ENCODE measurements at places on chromosomes 3 and 15.

GRCh38 chr3:133248389-133248788 is 151.5 kb upstream of the BFSP2 start:
- no peak for DNase-seq

DNA sequence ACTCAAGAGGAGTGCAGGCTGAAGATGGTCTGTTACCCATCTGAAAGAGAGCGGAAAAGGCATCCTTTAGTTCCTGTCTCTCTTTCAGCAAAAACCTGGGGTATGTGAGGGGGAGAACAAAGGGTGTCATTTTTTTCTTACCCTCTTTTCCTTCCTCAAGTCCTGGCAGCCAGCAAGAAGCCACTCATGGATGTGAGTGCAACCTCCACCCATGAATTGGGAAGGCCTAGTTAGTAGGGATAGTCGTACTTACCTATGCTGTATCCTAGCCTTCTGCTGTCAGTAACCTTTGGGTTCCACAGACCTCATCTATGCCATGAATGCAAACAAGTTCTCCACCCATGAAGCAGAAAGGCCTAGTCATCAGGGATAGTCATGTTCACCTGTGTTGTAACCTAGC is 472.8 kb downstream of the ZIC1 start:
- no peak for DNase-seq

DNA sequence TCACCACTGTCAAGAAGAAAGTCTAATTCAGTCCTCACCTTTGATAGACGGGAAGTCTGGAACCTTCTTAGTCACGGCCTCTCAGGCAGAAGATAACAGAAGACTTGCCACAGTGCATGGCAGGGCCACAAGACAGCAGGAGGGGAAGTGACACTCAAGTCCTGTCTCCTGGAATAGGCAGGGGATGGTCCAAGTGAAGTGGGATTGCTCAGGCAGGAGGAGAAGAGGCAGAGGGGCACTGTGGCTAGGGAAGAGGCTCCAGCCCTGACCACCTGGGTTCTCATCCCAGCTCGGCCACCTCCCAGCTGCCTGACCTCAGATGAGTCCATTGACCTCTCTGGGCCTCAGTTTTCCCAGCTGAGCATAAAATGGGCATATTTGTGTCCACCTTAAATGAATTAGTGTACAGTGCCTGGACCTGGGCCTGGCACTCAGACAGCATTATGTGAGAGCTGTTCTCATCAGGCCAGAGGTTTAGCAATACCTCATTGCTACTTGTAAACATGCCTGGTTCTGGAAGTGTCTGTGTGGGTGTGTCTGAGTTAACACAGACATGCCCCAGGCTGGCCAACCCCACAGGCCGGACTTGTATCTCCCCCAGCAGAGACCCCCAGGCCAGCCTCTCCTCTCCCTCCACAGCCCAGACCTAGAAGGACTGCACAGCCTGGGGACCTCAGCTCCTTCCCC is 11.5 kb upstream of the PCSK6 start:
- DNase-seq = no peak

DNA sequence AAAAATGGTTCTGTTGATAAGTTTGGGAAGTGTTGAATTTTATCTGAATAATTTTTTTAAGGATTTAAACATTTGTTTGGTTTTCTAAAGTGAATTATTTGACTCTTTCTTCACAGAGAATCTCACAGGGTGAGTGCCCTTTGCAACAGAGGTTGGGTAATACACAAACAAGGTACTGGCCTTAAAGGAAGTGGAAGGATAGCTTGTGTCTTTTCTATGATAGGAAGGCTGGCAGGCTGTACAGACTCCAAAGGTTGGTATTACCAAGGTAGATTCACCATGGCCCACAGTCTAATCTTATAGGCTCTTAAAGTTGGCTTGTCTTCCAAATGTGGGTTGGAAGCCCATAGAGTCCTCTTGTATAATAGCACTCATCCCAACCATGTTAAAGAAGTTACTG is 311.5 kb downstream of the SV2B start:
- DNase-seq = no peak

GRCh38 chr3:185846037-185846436 is 21.2 kb upstream of the IGF2BP2 start:
- DNase-seq = no peak

GRCh38 chr3:55683666-55684270 is 196.7 kb upstream of the WNT5A start:
- peak; percentile 67 for DNase-seq

GRCh38 chr3:122915300-122916055 is 112.1 kb downstream of the SEMA5B start:
- DNase-seq = no peak

- DNase-seq = no peak
These were observed 9.0 kb downstream of the FGD5 start for GRCh38 chr3:14827776-14828175.

DNA sequence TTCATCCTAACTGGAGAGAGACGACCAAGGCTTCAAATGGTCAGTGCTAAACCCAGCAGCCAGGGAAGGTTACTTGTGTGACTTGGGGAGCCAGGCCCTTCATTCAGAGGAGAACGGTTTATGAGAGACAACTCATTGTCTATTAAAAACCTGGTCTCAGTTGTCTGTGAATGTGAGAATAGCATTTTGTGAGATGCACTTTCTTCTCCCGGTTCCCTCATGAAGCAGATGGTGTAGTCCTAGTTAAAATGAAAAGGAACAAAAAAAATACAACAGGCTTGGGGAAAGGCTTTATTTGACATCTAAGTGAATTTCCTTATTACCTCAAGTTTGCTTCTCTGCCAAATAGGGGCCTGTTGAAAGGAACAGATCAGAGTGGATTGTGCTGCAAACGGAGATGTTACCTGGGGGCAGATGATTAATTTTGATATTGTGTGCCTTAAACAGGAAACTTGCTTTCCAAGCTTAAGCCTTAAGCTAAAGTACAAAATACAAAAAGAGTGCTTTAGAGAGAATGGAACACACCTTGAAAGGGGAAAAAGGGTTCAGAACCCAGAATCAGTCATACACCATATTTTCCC is 202.7 kb upstream of the BHLHE40 start:
- no peak for DNase-seq

DNA sequence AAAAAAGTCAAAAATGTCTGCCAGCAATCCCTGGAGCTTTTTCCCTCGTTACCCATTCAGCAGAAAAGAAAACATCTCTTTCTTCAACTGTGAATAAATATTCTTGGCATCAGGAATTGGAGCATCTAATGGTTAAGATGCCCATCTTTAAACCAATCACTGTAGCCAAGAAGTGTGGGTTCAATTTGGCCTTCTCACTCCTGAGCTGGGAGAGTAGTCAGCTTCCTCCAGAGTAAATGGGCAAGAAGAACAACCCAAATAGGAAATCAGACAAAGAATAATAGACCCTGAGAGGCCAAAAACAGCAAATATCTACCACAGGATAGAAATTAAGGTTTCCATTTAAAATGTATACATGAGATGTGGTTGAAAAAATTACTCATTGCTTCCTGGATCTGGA is 508.0 kb upstream of the MDFIC2 start:
- no peak for DNase-seq

DNA sequence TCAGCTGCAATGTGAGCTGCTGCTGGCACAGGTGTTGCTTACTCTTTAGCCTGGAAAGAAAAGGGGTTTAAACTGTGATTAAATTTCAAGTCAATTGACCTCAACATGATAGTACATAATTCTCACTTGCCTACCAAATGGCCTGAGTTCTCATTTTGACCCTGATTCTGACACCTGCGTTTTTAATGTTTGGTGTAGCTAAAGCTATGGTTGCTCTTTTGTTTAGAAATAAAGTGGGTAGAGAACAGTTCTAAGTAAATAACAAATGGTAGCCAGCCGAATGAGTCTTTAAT is 100.8 kb upstream of the SOX2 start:
- no peak for DNase-seq

- peak; percentile 48 for DNase-seq
These were observed 140.0 kb downstream of the PDZRN3 start for GRCh38 chr3:73484656-73485248.

Measured in HAP-1 (cell line).